Activated naive CD4-positive, alpha-beta T cell treated with anti-CD3 and anti-CD28 coated beads, Interleukin-2, amount 10 ng/mL, durations not matched to agents 7 days and 5 days (primary cell): ENCODE measurements at places on chromosomes 7 and 10.

- no peak for DNase-seq
Observed at GRCh38 chr7:89549768-89550167, 604.5 kb upstream of the STEAP1 start.

DNA sequence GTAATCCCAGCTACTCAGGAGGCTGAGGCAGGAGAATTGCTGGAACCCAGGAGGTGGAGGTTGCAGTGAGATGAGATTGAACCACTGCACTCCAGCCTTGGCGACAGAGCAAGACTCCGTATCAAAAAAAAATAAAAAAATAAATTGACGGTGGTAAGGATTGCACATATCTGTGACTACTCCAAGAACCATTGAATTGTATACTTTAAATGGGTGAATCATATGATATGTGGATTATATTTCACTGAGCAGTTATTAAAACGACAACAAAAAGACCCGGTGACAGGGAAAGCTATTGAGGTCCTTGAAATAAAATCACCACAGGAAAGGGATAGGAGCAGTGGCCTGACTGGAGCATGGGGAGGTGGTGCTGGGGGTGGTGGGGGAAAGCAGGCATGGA lies 31.2 kb upstream of the COMTD1 start:
- no peak for DNase-seq

GRCh38 chr10:130440494-130440893 lies 304.3 kb downstream of the GLRX3 start:
- DNase-seq, result no peak

DNA sequence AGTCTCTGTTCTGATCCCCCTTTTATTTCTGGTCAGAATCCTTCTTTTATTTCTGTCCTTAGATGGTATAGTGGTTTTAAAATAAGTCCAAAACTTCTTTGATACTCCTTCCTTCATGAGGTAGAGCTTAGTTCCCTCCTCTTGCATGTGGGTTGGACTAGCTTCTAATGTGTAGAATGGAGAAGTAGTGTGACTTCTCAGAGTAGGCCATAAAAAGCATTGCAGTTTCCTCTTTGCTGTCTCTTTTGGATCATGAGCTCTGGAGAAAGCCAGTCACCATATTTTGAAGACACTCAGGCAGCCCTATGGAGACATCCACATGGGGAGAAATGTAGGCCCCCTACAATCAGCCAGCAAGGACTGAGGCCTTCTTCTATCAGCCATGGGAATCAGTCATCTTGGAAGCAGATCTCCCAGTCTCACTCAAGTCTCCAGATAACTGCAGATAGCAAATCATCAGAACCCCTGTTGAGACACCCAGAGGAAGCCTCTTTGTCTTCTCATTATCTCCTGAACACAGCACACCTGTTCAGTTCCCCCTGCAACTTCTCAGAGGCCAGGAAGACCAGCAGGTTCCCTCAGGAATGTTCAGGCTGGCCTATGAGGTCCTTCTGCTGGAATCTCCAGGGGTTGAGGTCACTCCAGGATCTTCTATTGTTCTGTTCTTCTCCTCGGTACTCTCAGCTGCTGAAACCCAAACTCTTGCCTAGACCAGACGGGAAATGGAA lies 511.9 kb upstream of the ZMIZ1 start:
- DNase-seq, result no peak

DNA sequence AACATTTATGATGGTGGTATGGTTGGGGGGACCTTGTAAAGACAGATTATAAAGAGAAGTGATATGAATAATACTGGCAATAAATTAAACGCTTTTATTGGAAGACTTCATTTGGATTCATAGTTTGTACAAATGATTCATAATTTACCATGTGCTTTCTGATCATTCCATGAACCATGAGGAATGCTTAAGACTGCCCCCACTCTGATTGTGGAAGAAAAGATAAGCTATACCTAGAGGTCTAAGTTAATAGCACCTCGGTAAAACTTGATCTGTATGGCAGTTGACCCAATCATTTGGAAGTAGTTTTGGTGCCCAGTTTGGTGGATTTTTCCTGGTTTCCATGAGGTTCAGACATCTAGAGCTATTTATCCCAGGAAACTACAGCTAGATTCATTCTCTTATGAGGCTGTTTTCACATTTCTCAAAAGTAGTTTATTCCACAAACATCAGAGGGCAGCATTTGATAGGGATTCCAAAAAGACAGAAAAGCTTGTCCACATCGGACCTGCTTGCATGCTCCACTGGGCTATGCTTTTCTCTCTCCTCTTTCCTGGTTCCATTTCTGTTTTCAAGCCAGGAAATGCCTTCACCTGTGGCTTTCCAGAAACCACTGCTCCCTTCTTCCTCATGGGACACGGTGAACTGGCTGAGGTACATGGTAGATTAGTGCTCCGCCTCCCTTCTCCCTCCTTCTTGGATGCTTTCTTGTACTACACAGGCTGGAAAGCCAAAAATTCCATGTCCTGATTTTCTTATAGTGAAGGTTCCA lies 29.2 kb downstream of the TFAM start:
- DNase-seq, result no peak

- no peak for DNase-seq
Observed at GRCh38 chr7:141744131-141744530, 6.0 kb downstream of the SSBP1 start.

DNA sequence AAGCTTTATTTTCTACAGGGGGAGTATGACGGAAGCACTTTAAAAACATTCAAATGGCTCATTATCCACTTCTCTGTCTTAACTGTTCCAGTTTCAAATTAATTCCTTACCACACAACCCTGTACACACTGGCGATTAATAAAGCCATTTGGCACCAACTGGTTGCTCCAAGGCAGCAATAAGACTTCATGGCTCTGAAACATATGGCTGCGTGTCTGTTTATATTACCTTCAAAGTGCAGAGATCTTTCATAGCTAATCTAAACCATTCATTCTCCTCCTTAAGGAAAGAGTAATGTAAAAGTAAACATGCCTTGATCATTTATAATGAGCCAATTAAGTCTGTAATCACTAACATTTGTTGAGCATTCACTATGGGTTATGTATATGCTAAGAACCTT lies 325.7 kb downstream of the PARD3 start:
- no peak for DNase-seq

DNA sequence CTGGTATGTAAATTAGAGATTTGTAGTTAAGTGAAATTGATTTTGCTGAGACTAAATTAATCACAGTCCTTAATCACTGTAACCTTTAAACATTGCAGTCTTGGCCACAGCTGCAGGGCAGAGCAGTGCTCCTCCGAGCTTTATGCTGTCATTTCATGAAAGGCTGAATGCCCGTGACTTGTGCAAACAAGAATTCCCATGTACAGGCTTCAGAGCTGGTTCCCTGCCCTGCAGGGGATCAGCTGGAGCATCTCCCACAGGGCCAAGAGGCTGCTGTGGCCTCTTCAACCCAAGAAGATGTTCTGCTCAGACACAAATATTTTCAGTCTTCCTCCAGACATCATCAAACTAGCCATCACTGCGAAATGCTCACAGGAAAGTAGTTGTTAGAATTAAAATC lies 419.1 kb downstream of the AUTS2 start:
- DNase-seq, result no peak

GRCh38 chr10:61059636-61060035 lies 115.7 kb upstream of the RHOBTB1 start:
- DNase-seq, result no peak

- no peak for DNase-seq
Observed at GRCh38 chr10:86801995-86802394, 45.6 kb downstream of the BMPR1A start.

- no peak for DNase-seq
Observed at GRCh38 chr10:21329995-21330627, 195.4 kb downstream of the SKIDA1 start.

DNA sequence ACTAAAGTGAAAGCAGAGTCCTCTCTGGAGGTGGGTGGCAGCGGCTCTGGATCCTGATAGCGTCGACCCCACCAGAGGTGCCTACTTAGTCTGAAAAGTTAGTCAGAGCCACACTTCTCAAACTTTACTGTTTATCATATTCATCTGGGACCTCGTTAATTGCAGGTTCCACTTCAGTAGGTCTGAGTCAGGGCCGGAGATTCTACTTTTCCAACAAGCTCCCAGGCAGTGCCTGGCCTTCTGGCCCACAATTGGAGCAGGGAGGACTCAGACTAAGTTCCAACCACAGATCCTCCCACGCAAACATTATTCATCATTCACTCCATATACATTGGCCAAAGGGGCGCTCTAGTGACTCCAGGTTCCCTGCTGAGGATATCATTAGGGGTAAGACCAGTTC lies 78.1 kb downstream of the VSTM4 start:
- no peak for DNase-seq

GRCh38 chr7:155787171-155787851 lies 25.0 kb downstream of the SHH start:
- DNase-seq, result no peak

- no peak for DNase-seq
Observed at GRCh38 chr7:78642751-78643150, 810.7 kb downstream of the MAGI2 start.

GRCh38 chr10:85642421-85643170 lies 724.0 kb downstream of the GRID1 start:
- DNase-seq, result no peak

DNA sequence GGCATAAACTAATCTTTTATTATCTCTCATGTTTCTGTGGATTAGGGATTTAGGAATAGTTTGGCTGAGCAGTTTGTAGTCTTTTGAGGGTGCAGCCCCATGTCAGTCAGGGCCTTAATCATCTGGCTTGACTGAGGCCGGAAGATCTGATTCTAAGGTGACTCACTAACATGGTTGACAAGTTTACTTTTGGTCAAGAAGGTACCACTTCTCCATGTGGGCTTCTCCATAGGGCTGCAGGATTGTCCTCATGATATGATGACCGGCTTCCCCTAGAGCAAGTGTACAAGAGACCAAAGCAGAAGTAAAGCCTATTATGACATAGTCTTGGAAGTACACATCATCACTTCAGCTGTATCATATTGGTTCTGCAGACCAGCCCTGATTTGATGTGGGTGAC lies 45.9 kb upstream of the OIT3 start:
- no peak for DNase-seq

GRCh38 chr7:143181349-143181748 lies 1.9 kb upstream of the TAS2R39 start:
- no peak for DNase-seq

GRCh38 chr10:95469676-95470075 lies 91.5 kb downstream of the SORBS1 start:
- no peak for DNase-seq

DNA sequence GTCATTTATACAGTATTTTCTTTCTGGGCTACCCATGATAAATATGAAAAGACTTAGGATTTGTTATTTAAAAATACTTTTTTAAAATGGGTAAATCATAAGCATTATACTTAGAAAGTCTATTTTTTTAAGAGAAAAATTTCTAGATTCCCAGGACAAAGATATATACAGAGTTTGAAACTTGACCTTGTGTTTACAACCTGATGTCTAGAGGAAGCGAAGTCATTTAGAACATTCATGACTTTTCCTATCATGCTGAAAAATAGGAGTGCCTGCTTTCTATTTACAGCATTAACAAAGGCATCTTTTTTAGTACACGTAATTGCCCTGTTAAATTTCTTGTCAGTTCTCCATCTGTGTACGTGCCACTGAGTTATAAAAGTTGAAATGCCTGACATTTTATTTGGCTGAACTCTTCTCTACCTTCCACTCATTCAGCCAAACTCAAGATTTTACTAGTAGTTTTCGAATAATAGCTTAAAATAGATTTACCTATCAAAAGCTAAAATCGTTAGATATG lies 23.0 kb downstream of the GNAT3 start:
- no peak for DNase-seq

DNA sequence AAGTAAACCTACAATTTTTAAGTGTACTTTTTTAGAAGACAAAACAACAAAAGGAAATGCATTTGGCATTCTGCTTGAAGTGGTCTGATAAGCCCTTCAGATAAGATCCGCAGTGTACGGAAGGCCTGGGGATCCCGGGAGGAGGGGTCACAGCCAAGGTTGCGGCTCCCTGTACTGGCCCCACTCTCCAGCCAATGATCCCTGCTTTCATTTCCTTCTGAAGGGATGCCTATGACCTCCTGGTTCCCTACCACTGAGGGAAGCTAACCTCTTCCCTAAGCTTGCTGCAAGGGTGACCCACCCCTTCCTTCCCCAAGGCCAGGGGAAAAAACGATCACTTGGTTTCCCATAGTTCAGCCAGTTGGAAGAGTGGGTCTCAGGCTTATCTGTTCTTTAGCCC lies 5.3 kb downstream of the DENND2A start:
- no peak for DNase-seq

DNA sequence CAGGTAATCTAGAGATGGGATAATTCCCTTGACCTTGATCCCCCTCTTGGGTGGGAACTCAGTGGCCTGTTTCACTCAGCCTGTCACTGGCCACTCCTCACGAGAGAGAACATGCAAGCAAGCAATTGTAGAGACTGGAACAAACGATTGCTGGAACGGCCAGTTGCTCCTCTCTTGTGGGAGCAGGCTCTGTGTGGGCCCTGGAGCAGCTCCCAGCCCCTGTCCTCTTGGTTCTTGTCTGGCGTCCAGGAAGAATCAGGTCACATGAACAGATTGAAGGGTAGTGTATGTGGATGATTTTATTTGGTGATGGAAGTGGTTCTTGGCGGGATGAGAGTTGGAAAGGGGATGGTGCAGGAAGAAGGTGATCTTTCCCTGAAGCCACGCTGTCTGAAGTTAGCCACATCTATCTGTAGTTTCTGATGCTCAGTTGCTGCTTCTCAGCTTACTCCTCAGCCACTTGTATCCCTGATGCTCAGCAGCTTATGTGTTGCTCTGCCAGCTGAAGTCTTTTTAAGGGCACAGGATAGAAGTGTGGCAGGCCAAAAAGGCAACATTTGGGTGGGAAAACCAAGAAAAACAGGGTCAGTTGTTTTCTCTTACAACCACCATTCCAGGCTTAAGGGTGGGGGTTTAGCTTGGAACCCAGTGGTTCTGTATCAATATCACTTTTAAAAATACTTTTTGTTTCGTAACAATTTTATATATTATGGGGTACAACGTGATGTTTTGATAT lies 15.9 kb downstream of the RNF133 start:
- no peak for DNase-seq

DNA sequence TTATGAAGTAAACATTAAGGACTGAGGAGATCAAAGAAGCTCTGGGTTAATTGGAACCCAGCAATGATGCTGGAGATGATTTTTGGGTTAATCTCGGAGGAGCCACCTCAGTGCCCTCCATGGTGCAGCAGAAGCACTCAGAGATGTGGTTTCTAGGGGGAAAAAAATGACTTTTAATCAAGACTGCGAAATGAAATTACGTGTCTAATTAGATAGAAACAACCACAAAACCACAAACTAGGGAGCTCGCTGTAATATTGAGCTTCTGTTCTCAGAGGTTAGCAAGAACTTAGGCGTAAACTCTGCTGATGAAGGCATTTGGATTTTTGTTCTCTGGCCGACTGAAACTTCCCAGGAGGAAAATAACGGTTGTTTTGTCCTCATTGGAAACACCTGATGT lies 319.0 kb downstream of the GRID1 start:
- no peak for DNase-seq

DNA sequence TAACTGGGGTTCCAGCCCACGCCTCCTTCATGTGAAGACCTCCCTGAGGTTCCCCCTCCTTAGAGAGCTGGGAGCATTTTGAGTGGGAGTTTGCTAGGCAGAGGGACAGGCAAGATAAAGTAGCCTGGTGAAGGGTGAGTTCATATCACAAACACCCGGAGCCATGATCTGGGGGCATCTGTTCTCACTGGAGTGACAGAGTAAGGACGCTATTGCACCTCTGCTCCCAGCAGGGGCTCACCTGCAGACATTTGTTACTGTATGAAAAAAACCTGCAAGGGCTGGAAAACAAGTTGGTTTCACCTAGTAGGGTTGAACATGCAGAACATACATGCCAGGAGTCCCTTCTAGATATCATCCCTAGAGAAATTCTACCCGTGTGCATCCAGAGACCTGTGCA lies 88.4 kb downstream of the CARD11 start:
- DNase-seq, result no peak

- DNase-seq, result no peak
Observed at GRCh38 chr10:62352356-62352970, 21.7 kb upstream of the ZNF365 start.
